ENCODE measurements at places on chromosomes 2 and 18.

DNA sequence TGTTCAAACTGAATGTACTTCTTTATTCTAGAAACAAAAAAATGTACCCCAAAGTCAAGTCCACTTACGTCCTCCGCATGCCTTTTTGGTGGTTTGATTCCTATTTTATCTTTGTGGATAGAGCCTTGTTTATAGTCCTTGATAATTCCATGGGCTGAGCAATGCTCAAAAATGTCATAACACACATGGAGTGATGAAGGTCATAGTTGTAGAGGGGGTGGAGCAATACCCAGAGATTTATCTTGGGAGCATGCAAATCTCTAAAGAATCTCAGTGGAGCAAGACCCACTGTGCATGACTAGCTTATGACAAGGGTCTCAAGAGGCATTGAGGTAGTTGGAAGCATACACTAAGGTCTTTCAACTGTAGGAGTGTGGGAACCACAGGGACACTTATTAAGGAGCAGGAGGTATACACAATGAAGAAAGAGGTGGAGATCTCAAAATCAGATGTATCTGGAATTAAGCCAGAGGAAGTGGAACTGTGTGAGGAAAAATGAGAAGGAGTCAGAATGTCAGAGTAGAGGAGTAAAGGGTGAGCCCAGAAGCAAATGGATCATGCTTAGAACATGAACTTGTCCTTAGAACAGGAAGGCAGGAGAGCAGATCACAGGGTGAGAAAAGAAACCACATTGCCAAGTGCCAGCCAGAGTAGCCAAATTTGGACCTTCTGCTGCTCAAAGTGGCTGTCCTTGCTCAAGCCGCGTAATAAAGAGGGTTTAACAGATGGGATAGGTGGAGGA, 68.1 kb upstream of the STK39 start:
- DNase-seq: no peak

DNA sequence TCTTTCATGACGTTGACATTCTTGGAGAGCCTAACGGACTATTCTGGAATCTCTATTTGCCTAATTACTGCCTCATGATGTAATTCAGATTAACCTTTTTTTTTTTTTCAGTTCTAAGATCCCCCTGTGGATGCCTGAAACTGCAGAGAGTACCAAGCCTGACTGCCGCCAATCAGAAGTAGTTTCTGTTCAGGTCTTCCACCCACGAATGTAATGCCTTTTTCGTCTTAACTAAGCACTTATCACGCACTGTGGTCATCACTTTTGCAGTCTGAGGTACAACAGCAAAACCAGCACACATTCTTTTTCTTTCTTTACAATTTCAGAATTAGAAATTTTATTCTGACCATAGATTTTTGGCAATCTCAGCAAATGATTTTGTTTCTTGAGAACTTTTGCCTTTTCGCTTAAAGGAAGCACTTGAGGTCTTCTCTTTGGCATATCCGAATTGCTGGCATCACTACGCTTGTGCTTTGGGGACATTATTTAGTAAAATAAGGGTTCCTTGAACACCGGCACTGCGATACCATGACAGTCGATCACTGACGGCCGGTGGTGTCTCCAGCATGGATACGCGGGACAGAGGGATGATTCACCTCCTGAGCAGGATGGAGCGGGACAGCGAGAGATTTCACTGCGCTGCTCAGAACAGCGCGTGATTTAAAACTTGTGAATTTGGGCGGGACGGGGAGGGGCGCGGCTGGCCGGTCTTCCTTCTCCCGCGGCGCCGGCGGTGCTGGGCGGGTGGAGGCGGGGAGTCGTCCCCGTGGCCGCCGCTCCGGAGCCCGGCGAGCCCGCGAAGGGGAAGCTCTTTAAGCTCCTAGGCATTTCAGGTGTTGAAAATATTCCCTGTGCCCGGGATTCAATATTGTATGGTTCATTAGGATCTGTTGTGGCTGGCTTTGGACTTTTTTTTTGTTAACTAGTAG, 32.0 kb upstream of the GPR55 start:
- peak; percentile 62 for DNase-seq

DNA sequence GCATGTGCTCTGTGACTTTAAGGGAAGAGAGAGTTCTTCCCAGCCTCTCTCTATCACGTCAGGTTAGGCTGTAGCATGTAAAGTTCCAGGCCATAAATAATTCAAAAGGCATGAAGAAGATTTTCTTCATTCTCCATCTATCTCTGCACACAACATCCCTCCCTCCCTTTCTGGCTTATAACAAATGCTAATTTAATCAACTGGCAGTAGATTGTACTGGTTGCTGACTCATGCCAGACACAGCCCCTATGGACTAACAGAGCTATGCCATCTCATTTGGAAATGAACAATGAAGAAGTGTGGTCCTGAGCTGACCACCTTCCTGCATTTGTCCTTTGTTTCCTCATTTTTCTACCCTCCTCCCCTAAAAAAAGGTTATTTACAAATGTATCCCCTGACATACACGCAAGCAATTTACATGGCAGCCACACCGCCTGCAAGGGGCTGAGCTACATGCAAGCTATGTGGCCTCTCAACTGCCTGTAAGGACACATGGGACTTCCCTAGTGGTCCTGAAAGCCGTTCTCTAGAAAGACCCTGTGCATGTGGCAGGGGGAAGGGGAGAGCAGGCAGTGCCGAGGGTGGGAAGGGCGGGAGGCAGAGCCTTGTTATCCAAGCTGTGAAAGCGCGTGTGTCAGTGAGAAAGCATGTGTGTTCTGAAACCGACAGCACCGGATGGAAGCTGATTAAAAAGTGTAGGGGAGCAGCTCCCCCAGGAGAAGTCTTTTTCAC, 90.9 kb upstream of the KLF7 start:
- DNase-seq: no peak

GRCh38 chr2:163800951-163801381, 65.2 kb upstream of the FIGN start:
- no peak for DNase-seq

- DNase-seq: no peak
These were observed 309.8 kb upstream of the SETBP1 start for GRCh38 chr18:44370861-44371260.

DNA sequence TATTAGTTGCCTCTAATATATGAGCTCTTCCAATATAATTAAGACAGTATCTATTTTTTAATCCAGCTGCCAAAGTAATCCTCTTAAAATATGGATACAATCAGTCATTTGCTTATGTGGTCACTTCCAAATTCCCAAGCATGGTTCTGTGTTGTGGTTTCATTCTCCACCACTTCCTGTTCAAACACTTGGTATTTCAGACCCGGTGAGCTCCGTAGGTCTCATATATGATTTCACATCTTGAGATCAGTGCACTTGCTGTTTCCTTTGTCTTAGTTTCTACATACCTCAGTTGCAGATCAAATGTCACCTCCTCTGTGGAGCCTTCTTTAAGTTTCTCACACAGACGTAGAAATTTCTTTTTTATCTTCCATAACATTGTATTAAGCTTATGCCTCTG, 254.2 kb downstream of the KCNS3 start:
- no peak for DNase-seq

DNA sequence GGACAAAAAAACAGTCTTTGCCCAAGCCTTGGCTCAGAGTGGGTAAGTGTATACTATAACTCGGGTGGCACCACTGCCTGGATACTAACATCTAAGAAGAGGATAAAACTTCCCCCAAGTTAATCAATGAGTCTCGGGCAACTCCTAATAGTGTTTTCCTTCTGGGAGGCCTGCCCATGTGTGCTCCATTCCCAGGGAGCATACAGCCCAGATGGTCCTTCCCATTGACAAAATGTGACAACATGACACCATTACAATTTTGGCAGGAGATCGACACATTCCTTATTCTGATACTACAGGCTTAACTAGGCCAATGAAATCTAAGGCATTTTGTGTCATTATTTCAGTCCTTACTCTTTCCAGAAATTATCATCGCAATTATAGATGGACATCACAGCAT, 52.7 kb upstream of the CRIM1 start:
- DNase-seq: no peak

GRCh38 chr2:119808516-119809147, 48.9 kb downstream of the PTPN4 start:
- no peak for DNase-seq

DNA sequence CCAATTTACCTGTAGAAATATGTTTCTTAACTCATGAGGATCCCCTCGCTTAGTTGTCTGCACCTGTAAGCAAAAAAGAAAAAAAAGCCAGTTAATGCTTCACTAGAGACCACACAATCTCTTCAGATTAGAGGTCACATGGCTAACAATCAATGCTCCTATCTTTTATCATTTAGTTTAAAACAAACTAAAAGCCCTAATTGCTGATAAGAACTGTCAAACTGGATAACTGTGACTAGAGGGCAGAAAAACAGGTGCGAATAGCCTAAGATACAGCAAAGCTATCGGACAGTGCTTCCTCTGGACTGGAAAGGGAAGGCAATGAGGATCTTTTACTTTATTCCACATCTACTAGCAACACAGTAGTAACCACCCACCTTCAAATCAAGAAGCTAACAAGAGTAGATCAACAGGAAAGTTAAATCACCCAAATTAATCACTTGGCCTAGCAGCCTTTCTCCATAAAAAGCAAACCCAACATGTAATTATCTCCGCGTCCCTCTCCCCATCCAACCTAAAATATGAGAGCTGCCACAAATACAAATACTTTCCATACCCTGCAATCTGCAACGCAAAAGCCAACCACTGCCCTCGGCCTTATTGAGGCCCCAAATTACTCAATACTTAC, 734 bp downstream of the SLC25A12 start:
- DNase-seq: no peak

DNA sequence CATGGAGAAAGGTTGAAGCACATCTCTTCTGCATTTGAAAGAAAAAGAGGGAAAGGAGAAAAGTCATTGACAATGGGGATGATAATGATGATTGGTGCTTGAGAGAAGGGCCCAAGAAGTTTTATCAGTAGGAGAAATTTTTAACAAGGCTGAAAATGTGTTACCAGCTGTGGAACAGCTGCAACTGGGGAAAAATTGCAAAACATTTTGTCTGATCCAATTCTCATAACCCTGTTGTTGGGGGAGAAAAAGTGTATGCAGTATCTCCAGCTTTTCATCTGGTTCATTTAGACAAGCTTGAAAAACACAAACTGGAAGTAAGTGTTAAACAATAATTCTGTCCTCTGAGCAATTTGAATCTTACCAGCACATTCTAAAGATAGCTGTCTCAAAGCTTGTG, 92.7 kb downstream of the CSRNP3 start:
- no peak for DNase-seq

DNA sequence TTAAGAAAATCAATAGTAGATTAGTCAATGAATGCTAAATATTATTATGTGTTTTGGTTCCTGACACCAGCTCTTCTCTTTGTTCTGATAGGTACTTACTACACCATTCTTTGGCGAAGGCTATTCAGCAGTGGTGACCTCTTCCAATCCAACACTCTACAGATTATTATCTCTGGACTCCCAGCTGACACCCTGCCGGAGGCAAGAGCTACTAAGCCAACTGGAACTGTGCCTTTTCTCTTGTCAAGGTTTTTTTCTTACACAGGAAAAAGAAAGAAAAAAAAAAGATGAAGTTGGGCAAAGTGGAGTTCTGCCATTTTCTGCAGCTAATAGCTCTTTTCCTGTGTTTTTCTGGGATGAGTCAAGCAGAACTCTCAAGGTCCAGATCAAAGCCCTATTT, 11.7 kb downstream of the CDH7 start:
- DNase-seq: no peak

DNA sequence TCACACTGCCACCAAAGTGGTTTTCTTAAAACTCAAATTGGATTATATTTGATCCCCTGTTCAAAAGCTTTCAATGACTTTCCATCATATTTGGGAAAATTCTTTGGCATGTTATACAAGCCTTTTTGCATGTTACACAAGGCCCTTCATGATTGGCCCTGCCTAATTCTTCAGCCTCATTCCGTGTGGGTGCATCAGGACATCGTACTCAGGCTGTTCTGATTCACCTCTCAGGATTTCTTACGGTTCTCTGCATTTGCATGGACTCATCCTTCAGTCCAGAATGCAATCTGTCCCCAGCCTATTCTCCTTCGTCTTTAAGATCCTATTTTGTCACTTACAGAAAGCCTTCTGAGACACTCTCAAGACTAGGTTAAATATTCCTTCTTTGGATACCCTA, 107.8 kb downstream of the LYPD1 start:
- no peak for DNase-seq

DNA sequence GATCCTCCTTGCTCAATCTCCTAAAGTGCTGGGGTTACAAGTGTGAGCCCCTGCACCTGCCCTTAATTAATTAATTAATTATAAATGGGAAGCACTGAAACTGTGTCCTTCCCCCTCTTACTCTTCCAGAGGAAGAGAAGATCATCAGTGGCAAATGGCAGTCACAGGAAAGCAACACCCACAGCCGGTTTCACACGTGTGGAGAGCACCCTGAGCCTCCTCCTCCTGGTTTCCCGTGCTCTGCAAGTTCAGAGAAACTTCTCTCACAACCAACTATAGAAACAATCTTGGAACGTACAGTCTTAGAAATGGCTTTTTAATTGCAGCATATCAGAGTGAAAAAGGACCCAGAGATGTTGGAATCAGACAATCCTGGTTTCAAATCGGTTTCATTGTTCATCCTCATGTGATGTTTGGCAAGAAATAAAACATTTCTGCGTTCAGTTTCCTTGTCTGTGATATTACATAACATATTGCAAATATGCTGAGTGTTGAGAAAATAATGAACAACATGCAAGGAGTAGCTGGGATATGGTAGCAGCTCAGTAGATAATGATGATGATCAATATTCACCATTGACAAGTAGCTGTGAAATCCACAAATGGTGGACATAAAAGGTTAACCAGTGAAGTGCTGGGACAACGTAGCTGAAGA, 141.0 kb upstream of the KCTD1 start:
- DNase-seq: no peak

GRCh38 chr2:216648105-216648504, 14.9 kb downstream of the IGFBP2 start:
- no peak for DNase-seq

GRCh38 chr2:102051692-102052277, 60.0 kb downstream of the IL1R2 start:
- DNase-seq: no peak

DNA sequence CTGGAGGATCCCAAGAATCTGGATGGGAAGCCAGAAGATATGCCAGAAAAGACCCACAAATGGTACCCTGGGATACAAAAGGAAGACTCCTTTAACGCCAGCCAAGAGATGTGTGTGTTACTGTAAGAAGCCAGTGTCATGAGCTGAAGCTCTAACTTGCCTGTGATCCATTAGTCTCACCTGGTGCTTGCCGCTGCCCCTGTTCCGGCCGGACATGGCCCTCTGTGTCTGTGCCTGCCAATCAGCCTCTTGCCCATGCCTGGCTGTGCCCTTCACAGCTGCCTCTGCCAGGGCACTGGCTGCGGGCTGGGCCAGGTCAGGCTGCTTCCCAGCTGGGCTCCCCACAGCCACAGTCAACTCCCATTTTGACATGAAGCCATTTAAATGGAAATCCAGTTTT, 55.4 kb downstream of the POU3F3 start:
- DNase-seq: no peak

DNA sequence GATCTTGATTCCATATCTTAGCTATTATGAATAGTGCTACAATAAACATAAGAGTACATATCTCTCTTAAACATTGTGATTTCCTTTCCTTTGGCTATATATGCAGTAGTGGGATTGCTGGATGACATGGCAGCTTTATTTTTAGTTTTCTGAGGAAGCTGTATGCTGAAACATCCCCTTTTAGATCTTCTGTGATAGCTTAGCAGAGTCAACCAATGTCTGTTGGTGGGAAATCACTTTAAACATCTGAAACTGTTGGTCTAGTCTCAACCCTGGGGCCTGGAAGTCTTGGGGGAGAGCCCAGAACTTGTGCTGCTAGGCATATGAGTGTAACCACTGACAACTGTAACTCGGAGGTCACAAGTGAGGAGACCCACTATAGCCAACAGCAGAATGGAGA, 378.6 kb upstream of the SLC14A2 start:
- DNase-seq: no peak

Measured in stimulated activated CD4-positive, alpha-beta T cell treated with anti-CD3 and anti-CD28 coated beads, Interleukin-4, amount 100 ng/mL, for 24 hours (primary cell).